Stimulated activated CD4-positive, alpha-beta T cell treated with anti-CD3 and anti-CD28 coated beads, Interleukin-2, amount 100 ng/mL, for 4 hours (primary cell): ENCODE measurements at places on chromosomes 7 and 10.

DNA sequence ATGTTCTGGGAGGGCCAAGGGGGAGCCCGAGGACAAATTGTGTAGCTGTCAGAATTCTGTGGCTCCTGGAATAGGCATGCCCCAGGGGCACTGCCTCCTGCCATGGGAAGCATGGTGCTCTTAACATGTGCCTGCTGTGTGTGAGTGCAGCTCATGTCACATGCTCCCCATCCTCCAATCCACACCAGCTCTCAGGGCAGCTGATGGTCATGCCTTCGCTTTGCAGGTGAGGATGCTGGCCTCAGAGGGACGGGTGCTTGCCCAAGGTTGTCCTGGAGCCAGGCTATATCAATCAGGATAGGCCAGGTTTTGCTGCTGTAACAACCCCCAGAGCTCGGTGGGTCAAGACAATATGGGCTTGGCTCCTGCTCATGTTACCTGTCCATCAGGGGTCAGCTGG, 303.4 kb downstream of the RPS24 start:
- no peak for DNase-seq

DNA sequence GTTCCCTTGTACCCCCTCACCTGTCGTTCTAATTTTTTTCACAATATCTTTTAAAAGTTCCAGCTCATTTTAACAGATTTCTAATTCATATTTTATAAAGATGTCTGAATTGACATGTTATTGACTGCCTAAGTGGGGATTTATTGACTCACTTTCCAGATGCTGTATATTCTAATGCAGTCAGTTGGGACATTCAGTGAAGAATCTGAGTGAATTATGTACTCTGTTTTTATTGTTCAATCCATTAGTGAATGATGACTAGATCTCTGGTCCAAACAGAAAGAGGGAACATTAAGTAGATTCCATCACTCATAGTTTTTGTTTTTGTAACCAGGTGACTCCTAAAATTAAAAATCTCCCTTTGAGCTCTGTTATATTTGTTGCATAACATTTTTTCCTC, 54.3 kb downstream of the LOXL4 start:
- no peak for DNase-seq

GRCh38 chr7:84492098-84493034, 297.8 kb upstream of the SEMA3A start:
- DNase-seq = no peak

DNA sequence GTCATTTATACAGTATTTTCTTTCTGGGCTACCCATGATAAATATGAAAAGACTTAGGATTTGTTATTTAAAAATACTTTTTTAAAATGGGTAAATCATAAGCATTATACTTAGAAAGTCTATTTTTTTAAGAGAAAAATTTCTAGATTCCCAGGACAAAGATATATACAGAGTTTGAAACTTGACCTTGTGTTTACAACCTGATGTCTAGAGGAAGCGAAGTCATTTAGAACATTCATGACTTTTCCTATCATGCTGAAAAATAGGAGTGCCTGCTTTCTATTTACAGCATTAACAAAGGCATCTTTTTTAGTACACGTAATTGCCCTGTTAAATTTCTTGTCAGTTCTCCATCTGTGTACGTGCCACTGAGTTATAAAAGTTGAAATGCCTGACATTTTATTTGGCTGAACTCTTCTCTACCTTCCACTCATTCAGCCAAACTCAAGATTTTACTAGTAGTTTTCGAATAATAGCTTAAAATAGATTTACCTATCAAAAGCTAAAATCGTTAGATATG, 23.0 kb downstream of the GNAT3 start:
- no peak for DNase-seq

DNA sequence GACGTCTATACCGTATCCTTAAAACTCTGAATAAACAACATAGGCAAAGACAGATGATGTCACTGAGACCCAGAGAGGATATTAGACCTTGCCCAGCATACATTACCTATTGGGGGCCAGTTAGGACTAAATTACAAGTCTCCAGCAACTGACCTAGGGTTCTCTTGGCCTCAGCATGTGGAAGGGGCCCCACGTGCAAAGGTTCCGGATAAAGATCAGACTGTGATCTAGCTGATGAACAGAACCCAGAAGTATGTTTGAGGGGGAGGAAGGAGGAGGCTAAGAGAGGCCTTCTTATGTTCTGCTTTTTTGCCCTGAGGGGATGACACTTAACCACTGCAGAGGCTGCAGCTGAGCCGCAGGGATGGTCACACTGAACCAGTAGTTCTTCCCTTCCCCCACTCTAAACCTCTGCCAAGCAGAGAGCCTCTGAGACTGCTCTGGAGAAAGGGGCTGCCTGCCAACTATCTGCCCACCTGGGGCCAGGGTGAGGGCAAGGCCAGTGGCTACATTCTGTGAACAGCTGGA, 24.0 kb upstream of the KMT2C start:
- DNase-seq = no peak

- DNase-seq = no peak
Observed at GRCh38 chr10:122078965-122079795, 90.2 kb downstream of the TACC2 start.

- DNase-seq = no peak
Observed at GRCh38 chr7:79778786-79779770, 325.6 kb upstream of the MAGI2 start.

DNA sequence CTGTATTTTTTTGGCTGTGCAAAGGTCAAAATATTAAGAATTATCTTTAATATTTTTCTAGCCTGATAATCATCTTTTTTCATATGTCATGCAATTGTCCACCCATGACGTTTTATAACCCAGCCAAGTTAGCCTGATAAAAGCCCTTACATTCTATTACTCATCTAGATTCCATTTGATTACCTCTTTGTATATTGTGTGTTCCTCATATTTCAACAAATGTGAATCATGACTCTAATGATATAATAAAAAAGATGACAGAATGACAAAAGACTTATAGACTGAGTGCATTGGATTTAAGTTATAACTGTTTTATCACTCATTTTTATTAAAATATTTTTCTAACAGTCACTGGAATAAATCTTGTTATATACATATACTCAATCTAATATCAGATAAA, 1560.0 kb upstream of the LRRTM3 start:
- DNase-seq = no peak

DNA sequence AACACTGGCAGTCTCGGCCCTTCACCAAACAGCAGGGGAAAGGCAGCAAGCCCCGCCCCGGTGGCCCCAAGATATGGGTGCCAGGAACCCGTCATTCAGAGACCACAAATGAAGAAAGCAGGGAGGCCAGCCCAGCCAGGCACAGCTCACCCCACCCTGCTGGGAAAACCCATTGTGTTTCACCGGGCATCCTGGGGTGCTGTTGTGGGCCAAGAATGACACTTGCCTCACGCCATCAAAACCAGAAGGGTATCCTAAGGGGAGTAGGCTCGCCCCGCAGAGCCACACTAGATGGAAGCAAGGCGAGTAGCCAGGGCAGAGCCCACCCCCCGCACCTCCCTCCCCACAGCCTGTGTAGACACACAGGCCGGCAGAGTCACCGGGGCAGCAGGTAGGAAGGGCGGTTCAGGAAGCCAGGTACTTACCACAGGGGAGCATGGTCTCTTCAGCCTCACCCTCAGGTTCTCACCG, 72.5 kb upstream of the KCNMA1 start:
- no peak for DNase-seq

DNA sequence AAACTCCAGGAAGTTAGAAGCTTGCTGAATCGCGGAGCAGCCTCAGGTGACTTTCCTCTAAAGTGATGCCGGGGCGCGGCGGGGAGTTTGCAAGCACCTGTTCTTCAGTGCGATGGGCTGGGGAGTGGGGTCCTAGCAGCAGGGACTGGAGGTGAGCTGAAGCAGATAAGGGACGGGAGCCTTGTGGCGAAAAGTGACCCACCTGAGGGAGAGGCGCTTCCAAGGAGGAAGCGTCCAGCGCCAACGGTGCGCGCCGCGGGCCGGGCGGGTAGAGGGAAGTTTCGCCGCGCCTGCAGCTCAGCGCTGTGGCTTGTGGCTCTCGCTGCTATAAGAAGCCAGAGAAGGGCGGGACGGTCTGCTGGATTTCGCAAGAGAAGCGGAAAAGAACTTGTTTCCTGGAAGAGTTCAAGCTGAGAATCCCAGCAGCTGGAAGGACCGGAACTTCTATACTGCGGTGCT, at the start of gene STEAP4:
STEAP4 (minus strand) TSS at position 305 of the 459 bp plus-strand sequence. CDS start 22,625 bp downstream, outside the sequence.
- DNase-seq = no peak

GRCh38 chr10:59258890-59259289, 82.4 kb downstream of the PHYHIPL start:
- DNase-seq = no peak

DNA sequence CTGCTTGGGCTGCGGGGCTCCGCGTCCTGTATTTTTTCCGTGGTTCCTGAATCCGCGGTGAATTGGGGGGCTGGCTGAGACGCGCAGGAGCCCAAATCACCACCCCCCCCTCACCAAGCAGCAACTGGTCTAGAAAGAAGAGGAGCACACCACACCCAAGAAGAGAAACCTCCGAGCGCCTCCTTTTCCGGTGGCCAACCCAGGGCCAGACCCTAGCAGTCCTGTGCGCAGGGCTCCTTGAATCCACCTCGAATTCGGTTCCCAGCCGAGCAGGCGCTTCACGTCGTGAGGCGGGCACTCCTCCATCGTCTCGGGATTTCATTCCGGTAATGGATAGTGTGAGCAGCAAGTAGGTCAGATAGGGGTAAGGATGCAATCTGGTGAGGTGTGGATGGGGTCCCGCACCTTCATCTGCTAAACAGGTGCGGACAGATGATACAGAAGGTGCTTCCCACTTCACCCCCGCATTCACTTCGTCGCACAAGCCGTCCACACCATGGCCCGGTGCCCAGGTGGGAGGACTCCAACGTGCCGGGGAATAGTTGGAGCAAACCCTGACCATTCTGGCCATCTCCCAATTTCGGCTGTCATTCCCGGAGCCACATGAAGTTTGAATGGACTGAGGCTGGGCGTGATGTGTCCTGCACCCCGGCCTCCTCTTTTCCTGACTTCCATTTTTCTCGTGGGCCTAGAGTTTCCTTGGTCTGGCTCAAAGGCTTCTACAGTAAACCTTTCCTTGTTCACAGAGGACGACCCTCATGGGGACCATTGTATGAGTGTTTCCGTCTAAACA, 19.8 kb upstream of the ZNF273 start:
- no peak for DNase-seq

- peak; percentile 62 for DNase-seq
Observed at GRCh38 chr10:91298224-91298871, 77.9 kb downstream of the PCGF5 start.

GRCh38 chr7:25716421-25716820, 435.6 kb upstream of the NFE2L3 start:
- DNase-seq = no peak

- DNase-seq = no peak
Observed at GRCh38 chr7:27046854-27047549, 48.8 kb downstream of the HOXA1 start.

GRCh38 chr7:66748791-66749190, 8.3 kb downstream of the RABGEF1 start:
- no peak for DNase-seq

- DNase-seq = no peak
Observed at GRCh38 chr7:122887198-122887597, 938 bp upstream of the CADPS2 start.

DNA sequence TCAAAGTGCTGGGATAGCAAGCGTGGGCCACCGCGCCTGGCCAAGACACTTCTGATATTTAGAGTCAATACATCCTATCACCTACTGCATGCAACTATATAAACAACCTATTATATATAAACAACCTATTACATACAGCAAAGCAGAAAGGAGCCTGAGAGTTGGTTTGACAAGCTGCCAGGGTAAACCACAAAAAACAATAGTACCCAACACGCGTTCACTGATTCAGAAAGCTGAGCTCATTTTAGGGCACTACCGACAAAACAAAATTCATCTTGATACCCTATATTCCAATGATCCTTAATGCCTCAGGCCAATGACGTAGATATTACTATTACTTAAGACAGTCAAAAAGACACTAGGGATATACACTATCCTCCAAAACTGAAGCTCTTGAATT, 16.2 kb downstream of the MALSU1 start:
- no peak for DNase-seq

DNA sequence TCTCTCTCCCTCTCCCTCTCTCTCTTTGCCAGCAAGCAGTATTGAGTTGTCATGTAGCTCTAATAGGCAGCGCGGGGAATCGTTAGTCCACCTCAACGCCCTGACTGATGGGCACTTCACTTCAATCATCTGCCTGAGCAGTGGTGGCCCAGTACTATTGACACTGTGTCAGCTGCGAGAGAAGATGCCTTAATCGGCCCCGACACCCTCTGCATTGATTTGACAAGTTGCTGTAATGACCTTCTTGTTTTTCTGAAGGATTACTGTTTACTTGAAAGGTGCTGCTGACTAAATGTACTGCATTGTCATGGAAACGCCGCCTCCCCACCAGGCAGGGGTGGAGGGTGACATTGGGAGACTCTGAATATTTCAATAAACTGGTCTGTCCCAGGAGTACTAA, 913.8 kb downstream of the KCNMA1 start:
- no peak for DNase-seq

- no peak for DNase-seq
Observed at GRCh38 chr7:28853150-28853549, 105.0 kb downstream of the TRIL start.

- DNase-seq = no peak
Observed at GRCh38 chr7:36295090-36295489, 94.6 kb upstream of the ANLN start.

GRCh38 chr7:130875265-130875741, 141.3 kb upstream of the KLF14 start:
- DNase-seq = no peak

DNA sequence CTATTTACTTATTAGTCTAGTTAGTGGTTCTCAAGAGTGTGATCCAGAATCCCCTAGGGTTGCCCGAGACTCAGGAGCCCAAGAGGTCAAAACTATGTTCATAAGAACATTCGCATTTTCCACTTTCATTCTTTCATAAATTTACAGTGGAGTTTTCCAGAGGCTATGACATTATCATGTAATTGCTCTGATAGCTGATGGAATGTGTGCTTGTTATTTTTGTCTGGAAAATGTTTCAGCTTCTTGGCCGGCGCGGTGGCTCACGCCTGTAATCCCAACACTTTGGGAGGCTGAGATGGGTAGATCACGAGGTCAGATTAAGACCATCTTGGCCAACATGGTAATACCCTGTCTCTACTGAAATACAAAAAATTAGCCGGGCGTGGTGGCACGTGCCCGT, 10.1 kb downstream of the PURB start:
- no peak for DNase-seq

- DNase-seq = peak; percentile 50
Observed at GRCh38 chr10:6445671-6446316, 134.3 kb downstream of the PRKCQ start.

- DNase-seq = no peak
Observed at GRCh38 chr7:148967602-148968001, 60.7 kb downstream of the PDIA4 start.

DNA sequence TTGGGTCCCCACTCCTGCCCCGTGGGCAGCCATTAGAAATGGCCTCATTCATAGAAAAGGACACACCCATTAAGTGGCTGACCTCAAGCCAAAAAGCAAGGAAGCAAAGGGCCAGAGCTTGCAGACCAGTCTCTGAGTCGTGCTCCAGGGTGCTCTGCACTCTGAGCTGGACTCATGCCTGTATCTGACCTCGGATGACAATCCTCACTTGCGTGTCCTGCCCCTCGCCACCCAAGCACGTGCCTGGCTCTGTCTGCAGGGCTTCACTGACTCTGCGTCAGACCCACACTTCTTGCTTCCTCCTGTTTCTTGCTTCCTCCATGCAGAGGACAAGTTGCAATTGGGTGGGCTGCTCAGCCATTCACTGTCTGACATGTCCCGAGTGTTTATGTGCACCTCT, 138.8 kb downstream of the OAT start:
- DNase-seq = no peak

- DNase-seq = no peak
Observed at GRCh38 chr10:126730856-126731609, 60.5 kb upstream of the C10orf90 start.
